CD4-positive, CD25-positive, alpha-beta regulatory T cell (primary cell): ENCODE measurements at places on chromosomes 4 and X. TPM values are rescaled to one million over a fixed set of nuclear protein-coding genes. Genes with fewer than 3 reads are reported as not detected.

Gene HSFX4
- total RNA-seq = not detected

DNA sequence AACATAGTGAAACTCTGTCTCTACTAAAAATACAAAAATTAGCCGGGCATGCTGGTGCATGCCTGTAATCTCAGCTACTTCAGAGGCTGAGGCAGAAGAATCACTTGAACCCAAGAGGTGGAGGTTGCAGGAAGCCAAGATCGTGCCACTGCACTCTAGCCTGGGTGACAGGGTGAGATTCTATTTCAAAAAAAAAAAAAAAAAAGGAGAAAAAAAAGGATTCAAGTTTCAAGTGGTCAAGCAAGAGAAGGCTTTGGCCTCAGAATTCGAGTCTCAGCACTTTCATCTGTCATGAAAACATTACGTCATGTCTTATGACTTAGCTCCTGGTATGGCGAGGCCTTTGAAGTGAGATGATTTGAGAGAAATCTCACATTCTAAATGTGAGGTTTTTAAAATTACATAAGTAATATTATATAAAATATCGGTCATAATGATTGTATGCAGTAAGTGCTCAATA, 21.2 kb upstream of the DHRSX start:
- H3K27me3 ChIP-seq = peaks cover 3% of the 10 kb centered on the region
- no peak overlapping the region for H3K4me3 ChIP-seq
- no peaks in the 10 kb centered on the region for H3K4me1 ChIP-seq
- H3K36me3 ChIP-seq = no peaks in the 10 kb centered on the region
- no peak overlapping the region for H3K27ac ChIP-seq

DNA sequence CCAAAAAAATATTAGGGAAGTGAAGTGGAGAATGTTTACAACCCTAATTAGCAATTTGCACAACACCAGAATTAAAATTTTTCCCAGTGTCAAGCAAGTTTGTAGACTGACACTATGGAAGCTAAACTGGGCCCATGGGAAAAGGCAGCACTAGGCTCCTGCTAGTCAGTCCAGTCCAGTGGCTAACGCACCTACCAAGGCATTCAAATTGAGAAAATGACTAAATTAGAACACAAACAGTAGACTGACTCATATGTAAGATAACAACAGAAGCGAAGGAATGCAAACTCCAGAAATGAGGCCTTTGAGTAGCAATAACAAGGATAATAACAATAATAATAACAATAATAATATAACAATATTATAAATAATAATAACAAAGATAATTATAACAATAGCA, 90.7 kb downstream of the GRIA3 start:
- no peak for DNase-seq
- H3K27me3 ChIP-seq = no peaks in the 10 kb centered on the region
- no peaks in the 10 kb centered on the region for H3K4me1 ChIP-seq
- H3K27ac ChIP-seq = no peak overlapping the region
- no peak overlapping the region for H3K4me3 ChIP-seq
- no peaks in the 10 kb centered on the region for H3K36me3 ChIP-seq

DNA sequence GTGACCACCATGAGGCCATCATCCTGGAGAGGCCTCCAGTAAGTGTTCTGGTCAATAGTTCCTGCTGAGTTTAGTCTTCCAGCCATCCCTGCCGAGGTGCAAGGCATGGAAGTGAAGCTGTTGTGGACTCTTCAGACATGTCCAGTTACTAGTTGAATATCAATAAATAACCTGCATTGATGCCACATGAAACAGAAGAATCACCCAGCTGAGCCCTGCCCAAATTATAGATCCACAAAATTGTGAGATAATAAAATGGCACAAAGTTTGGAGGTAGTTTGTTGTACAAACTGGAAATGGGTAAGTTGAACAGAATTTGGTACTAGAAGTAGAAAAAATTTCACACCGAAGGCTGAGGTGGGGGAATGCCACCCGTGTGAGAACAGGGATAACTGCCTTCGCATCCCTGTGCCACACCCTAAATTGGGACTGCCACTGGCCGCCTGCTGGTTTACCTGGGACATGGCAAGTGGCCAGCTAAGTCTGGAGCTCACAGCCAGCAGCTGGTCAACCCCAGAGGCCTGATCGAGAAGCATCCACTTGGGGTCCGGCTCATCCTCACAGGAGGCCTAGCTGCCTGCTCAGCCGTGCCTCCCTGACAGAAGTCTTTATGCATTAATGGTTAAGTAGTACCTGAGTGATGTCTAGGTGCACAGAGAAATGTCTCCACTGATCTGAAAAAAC, 184.5 kb downstream of the SPRY1 start:
- DNase-seq = no peak
- H3K4me3 ChIP-seq = no peak overlapping the region
- no peaks in the 10 kb centered on the region for H3K27me3 ChIP-seq
- no peak overlapping the region for H3K27ac ChIP-seq
- no peaks in the 10 kb centered on the region for H3K36me3 ChIP-seq

DNA sequence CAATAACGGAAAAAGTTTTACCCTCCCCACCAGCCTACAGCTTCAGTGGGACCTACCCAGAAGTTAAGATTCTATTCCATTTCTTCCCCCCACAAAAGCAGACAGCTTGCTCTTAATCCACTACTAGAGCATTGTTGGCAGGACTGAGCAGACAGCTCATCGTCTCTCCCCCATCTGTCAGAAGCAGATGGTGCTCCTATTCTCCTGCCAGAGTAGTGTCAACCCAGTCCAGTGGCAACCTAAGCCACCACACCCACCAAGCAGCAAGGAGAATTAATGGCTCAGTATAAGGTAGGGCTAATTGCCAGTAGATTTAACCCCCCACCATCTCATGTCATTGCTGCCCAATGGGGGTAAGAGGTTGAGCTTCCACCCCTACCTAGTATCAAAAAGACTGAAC, 62.0 kb downstream of the AWAT2 start:
- H3K4me1 ChIP-seq = no peaks in the 10 kb centered on the region
- no peak overlapping the region for H3K27ac ChIP-seq
- no peaks in the 10 kb centered on the region for H3K36me3 ChIP-seq
